ENCODE measurements at places on chromosomes 4 and X.

GRCh38 chrX:72351606-72352334 is 46.1 kb upstream of the CITED1 start:
- no peak for DNase-seq

DNA sequence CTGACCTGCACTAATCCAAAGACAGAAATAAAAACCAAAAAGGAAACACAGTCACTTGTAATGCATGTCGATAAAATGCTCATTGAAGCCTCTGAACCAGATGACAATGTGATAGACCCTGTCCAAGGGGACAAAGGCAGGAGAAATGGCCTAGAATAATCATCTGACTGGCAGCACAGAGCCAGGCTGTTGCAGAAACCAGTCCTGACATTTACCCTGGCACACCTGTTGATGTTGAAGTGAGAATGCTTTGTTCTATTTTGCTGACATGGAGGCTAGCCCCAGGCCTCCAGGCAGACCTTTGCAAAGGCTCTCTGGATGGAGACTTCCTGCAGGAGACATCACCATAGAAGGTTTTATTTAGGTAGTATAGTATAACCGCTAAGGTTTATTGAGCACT is 41.0 kb downstream of the TFDP3 start:
- no peak for DNase-seq

- peak; percentile 52 for DNase-seq
Measured at GRCh38 chrX:130108647-130109428, 1.5 kb downstream of the ELF4 start.

- no peak for DNase-seq
Measured at GRCh38 chr4:143262838-143263237, 73.8 kb upstream of the GAB1 start.

GRCh38 chrX:41452565-41453356 is 5.6 kb downstream of the NYX start:
- DNase-seq = peak; percentile 10

- DNase-seq = no peak
Measured at GRCh38 chrX:46961097-46961496, 48.9 kb downstream of the JADE3 start.

DNA sequence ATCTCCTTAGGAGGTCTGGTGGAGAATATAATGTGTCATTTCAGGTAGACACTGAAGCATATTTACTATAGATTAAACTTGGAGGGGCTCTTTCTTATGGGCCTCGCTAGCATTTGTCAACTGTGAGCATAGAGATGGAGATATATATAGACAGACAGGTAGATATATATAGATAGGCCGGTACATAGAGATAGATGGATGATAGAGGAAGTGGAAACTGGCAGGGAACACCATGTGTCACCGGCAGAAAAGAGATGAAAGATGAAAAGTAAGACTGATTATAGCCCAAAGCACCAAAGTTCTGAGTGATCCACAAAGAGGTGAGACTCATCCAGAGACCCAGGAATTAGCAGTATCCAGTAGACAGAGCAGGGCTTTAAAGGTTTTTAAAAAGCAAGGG is 268.1 kb downstream of the FBXW7 start:
- DNase-seq = no peak

DNA sequence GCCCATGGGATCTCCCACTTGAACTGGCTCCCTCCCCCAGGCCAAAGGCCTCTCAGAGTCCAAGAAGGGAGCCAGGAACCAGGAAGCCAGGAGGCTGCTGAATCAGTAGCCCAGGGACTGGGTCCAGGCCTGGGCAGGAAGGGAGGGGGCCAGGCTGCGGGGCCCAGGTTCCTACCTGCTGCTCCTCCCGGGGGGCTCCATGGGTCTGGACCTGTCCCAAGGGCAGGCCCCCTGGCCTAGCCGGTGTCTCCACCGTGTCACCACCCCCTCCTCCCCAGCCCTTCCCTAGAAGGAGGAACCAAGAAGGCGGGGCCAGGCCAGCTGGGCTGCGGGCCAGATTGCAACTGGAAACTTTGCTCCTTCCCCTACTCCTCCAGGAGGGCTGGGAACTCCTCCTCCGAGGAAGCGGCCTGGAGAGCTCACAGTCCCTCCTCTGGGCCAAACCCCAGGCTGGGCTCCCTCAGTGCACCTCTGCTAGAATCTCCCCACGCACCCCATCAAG is at the start of gene IQSEC2:
Gene IQSEC2 (minus strand): TSS at position 264 of the 502 bp plus-strand sequence.
- peak; percentile 77 for DNase-seq

DNA sequence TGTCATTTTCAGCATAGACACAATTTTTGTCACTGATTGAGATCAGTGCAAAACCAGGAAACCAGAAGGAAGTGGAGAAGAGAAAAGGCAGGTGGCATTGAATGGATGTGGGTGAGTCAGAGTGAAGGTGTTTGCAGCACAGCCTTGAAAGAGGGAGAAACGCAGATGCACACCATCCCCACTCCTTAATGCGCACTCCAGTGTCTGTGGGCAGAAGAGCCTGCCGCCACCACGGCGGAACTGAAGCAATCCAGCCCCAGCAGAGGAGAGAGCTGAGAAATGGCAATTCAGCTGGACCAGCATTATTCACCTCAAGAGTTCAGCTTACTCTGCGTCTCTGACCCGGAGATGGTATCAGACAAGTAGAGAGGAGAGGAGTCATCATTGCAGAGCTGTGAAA is 393.1 kb upstream of the FRG1 start:
- no peak for DNase-seq

- DNase-seq = no peak
Measured at GRCh38 chr4:79065262-79065661, 126.0 kb upstream of the PAQR3 start.

- no peak for DNase-seq
Measured at GRCh38 chrX:111005166-111005565, 90.8 kb upstream of the PAK3 start.

- no peak for DNase-seq
Measured at GRCh38 chrX:151738751-151739150, 4.2 kb downstream of the CNGA2 start.

DNA sequence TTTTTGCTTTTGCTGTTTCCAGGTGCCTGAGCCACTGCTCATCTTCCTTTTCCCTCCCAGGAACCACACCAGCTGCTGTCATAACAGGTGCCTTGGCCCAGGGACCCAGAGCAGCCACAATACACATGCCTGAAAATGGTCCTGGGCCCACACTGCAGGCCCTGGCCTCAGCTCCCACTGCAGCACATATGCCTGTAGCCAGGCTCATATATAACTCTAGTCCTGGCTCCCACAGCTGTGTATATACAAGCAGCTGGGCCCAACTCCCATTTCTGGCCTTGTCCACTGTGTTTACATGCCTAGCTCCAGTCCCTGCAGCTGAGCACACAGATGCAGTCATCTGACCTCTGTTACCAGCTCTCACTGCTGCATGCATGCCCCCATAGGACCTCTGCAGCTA is 930.5 kb downstream of the ADGRL3 start:
- DNase-seq = no peak

GRCh38 chr4:78058591-78059523 is 1.7 kb downstream of the FRAS1 start:
- peak; percentile 31 for DNase-seq

DNA sequence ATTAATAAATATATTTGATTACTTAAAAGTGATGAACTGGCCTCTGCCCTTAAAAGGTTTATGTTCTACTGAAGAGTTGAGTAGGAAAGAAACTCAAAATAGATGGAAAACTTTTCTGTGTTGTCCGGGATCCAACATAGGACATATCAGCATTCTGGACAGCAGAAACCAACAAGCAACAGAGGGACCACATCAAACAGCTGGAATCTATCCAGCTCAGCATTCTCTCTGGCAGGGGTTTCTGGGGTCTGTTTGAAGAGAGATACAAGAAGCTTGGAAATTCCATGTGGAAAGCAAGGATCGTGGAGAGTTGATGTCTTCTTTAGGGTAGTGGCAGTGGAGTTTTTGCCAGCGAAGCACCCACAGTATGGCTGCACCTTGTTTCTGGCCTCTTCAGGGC is 43.6 kb downstream of the ZCCHC12 start:
- no peak for DNase-seq

- no peak for DNase-seq
Measured at GRCh38 chrX:31092970-31093638, 21.3 kb upstream of the FTHL17 start.
